Right kidney (tissue), 9 donors: ENCODE measurements at places on chromosomes 3 and 15.

DNA sequence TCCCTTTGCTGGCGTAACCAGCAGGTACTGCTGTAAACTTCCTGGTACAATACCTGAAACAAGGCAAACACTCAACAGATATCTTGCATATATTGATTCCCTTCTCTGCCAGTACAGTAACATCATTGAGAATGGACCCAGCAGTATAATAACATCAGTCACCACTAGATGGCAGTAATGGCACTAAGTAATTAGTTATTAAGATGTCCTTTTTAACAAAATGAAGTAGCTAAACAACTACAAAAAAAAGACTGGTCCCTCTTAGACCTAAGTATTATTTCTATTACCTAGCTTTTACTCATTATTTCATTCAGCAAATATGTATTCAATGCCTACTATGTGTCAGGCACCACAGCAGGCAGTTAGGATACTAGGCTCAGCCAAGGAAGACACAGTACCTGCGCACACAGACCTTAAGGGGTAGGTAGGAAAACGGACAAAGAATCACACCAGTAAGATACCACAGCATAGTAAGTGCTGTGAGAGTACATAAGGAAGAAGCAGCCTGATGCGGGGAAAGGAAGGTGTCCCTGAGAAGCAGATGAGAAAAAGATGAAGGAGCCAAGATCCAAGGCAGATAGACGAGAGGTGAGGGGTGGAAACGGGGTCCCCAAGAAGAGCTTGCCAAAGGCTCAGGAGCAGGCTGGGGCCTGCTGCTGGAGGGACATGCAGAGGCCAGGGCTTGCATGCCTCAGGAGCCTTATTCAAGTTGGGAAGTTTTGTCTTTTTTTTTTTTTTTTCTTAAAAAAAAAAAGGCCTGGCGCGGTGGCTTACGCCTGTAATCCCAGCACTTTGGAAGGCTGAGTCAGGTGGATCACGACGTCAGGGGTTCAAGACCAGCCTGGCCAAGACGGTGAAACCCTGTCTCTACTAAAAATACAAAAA is 102.7 kb upstream of the CHD2 start:
- DNase-seq, result peak; percentile 35

DNA sequence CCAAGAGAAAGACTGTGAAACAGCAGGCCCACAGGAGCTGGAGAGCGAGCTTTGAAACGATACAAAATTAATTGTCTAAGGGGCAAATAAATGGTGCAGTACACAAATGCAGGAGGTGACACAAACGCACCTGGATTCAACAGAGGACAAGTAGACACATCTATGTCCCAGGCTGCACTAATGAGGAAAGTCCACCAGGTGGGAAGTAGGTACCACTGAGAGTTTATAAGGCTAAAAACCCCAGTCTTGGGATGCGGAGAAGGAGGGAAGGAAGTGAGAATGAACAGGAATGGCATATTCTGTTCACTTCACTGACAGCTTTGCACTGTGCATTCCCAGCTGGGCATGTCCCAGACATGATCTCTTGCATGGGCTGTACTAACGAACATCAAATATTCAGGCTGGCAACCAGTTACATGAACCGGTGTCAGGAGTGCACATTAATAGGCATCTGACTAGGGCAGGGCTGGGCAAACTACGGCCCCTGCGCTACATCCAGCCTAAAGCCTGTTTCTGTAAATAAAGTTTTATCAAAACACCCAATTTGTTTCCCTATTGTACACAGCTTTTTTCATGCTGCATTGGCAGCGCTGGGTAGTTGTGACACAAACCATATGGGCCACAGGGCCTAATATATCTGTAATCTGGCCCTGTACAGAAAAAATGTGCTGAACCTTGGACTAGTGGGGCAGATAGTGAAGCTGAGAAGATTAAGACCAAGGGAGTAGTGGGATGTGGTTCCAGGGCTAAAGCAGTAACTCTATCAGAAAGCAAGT is 107.0 kb downstream of the IGF2BP2 start:
- DNase-seq, result no peak

DNA sequence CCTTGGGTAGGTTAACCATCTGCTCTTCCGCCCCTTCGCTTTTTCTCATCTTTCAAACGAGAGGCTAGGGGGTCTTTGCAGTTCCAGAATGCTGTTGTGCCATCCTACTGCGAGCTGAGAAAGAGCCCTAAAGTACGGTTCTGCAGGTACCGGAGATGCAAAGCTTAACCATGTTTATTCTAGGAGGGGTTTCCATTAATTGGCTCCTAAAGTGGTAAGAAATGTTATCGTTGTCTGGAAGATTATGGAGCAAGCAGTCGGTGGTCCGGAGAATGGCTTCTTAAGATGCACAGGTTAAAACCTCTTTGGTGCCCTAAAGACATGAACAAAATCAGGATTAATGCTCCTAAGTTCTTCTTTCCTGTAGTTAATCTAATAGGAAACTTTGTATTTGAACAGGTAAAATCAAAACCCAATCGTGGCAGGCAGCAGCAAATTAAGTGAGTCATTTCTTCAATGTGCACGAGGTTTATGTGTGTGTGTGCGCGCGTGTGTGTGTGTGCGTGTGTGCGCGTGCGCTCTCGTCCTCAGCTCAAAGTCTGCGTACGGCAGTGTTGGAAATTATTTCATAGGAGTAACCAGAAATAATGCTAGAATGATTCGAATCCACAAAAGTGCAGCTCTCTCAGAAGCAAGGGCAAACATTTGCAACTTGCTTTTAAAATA is 772 bp downstream of the FAM81A start:
- peak; percentile 25 for DNase-seq

DNA sequence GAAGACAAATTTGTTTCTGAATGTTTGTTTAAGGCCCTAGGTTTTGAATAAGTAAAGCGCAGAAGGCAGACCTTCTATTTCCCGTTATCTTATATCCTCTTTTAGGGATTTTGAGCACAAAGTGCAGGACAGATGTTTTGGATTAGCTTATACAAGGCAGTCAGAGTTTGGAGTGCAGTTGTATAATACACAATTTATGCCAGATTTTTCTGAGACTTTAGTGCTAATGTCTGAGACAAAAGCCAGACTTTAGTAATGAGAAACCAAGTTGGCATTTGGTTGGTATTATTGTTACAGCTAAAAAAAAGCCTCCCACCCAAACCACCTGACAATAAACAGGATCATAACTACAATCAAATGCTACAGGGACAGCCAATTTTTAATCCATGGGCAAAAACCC is 309.9 kb upstream of the SATB1 start:
- DNase-seq, result no peak

- DNase-seq, result no peak
Observed at GRCh38 chr3:77412584-77412983, 372.7 kb downstream of the ROBO2 start.

DNA sequence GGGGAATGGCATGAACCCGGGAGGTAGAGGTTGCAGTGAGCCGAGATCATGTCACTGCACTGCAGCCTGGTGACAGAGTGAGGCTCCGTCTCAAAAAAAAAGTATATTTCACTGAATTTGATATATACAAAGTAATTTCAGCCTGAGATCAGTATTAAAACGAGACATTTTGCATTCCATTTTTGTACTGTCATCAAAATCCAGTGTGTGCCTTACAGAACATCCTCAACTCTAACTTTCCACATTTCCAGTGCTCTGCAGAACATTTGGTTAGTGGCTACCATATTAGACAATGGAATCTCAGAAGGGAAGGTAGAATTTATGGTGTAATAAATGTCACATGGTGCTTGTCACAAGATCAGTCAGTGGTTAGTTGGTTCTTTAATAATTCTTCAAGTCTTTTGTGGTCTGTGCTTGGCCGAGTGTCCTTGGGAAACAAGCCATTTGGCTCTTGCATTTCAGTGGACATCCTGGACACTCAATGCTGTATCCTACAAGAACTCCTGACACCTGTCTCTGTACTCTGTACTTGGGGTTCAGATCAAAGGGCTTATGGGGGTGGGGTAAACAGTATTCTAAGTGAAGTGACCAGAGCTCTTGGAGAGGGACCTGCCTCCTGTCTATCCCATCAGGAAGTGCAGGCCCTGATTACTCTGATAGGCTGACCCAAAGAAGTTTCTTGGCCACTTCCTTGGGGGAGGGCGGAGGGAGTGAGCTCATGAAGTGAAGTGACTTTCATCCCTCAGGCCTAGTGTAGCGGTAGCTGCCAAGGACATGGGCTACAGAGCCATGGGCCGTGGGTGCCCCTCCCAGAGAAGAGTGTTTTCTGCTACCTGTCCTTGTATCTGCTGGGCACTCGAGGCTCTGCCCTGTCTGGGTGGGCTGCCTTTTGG is 3.7 kb downstream of the ACVR2B start:
- no peak for DNase-seq

- no peak for DNase-seq
Observed at GRCh38 chr15:92168066-92168683, 225.5 kb upstream of the ST8SIA2 start.

- no peak for DNase-seq
Observed at GRCh38 chr15:93861413-93861812, 369.9 kb upstream of the MCTP2 start.

- DNase-seq, result no peak
Observed at GRCh38 chr15:60799885-60800284, 320.9 kb upstream of the ICE2 start.

DNA sequence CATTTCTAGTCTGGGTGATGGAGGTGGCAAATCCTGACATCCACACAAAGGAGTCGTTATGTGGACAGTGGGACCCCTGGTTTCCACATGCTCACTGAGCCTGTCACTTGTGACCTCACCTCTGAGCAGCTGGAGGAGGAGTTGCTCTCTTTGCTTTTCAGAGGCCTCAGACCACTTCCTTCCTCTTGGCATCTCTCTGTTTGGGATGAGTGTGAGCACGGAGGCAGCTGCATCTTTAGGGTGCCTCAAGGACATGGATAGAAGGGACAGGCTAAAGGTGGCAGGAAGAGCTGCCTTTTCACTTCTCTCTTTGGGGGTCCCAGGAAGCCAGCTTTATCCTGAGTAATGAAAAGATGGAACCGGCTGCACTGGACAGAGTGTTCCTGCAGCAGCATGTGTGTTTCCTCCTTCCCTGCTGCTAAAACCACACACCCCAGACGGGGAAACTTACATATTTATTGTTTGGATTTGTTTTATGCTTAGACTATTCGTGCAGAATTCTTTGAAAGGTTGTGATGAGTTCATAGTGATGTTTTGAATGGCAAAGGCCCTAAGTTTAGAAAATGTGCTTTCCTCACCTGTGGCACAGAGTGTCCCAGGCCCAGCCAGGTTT is 31.8 kb downstream of the GPR171 start:
- no peak for DNase-seq

DNA sequence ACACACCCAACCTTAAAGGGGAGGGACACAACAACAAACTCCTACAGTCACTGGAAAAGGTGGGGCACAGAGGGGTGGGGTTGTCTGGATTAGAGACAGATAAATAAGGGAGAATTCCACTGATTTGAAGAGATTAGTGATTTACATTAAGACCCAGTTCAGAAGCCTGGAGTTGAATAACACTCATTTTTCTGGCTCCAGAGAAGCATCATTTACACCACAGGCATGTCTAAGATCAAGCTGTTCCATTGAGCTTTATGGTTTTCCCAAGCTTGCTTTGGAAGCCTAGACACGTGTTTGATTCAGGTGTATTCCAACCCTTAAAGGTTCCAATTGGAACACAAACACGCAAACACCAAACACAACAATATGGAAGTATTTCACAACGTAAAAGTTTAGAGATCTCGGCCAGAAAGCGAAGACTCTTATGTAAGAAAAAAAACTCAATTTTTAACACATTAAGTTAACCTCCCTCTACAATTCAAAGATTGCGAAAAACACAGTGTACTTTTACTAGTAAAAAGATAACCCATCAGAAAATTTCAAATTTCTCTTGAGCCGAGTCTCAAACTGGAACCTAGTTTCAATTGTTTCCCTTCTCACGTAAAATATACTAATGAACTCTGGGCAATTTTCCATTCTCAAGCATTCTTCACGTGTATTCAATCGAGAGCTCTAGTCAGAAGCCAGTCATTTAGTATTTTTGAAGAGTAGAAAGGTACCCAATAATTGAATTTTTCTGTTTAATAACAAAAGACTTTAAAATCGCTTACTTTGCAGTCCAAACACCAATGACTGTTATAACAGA is 2.1 kb downstream of the TRA2B start:
- no peak for DNase-seq

DNA sequence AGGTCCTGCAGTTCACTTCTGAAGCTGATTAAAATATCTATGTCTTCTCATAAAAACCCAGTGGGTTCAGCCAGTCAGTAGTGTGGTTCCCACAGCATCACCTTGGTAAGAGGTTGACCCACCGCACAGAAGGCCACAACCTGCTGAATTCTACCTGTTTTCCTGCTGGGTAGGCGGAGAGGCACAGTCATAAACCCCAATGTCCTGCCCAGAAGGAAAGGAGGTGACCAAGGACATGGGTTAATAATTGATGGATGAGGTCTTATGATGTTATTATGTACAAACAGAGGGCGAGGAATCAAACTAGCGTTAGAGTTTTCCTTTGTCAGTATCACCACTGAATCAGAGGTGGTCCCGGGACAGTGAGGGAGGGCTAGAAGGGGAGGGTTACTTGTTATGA is 27.8 kb downstream of the CA12 start:
- no peak for DNase-seq

DNA sequence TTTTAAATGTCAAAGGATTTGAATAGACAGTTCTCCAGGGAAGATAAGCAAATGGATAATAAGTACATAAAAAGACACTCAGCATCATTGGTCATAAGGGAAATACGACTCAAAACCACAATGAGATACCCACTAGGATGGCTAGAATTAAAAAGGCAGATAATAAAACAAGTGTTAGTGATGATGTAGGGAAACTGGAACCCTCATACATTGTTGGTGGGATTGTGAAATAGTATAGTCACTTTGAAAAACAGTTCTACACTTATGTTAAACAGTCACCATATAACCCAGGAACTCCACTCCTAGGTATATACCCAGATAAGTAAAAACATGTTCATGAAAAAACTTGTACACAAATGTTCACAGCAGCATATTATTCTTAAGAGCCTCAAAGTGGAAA is 72.5 kb downstream of the GPR156 start:
- DNase-seq, result no peak

- no peak for DNase-seq
Observed at GRCh38 chr3:162525771-162526170, 1029.2 kb downstream of the OTOL1 start.

DNA sequence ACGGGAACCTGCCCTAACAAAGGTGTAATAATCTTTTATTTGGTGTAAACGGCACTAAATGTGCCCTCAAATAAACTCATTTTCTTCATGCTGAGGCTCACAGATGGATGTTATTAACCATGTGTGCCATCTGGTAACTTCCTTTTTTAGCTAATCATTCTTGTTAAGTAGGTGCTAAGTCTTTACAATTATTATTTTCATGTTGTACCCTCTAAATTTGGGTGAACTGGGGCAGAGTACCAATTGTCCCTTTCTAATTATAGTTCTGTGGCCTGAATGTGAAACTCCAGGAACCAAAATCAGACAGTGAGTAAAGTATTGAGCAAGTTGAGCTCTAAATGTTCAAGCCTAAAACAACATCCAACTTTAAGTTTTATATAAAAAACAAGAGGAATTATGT is 220.7 kb upstream of the CADM2 start:
- no peak for DNase-seq

DNA sequence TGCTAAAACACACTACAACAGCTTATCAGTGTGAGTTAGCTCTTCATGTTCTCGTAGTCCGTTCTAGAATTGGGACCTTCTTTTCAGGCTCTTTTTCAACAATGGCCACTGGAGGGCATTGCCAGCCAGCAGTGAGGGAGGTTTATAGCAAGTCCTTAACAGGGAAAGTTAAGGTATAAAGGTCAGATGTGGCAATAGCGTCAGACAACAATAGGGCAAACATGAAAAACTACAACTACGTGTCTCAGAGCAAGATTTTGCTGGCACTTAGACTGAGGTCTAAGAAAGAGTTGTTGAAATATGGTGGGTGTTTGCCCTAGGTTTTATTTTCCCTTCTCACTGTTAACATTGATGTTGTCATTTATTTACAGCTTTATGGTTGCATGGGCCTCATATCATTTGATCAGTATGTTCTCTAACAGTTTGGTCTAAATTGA is 161.4 kb downstream of the GMNC start:
- DNase-seq, result peak; percentile 24
